ENCODE measurements at places on chromosomes 4 and X.

- no peak for DNase-seq
Observed at GRCh38 chr4:183304067-183304466, 16.0 kb downstream of the CLDN22 start.

GRCh38 chr4:75634281-75634680 is 4.0 kb upstream of the CDKL2 start:
- DNase-seq, result no peak

DNA sequence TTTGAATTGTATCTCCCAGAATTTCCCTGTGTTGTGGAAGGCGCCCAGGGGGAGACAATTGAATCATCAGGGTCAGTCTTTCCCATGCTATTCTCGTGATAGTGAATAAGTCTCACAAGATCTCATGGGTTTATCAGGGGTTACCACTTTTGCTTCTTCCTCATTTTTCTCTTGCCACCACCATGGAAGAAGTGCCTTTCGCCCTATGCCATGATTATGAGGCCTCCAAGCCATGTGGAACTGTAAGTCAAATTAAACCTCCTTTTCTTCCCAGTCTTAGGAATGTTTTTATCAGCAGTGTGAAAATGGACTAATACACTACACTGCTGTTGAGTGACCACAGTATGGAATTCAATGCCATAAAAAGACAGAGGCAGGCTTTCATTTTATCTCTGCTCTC is 12.2 kb downstream of the CENPC start:
- DNase-seq, result no peak

- peak; percentile 24 for DNase-seq
Observed at GRCh38 chr4:112523008-112523721, 7.2 kb upstream of the NEUROG2 start.

DNA sequence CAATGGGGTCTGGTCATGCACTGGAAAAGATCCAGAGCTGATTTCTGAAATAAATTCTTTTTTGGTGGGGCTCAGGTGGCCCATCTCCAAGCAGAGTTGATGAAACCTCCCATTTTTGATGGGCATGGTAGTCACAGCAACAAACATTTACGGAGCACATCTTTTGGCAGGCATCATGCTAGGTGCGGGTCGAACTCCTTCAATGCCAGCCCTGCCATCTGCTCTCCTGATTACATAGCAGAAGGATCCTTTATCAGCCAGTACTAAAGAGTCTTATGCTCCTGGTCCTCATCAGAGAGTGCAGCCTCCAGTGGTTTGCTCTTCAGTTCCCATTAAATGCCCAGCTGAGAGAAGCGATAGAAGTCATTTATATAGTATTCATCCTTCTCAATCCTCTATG is 121.7 kb downstream of the GRXCR1 start:
- DNase-seq, result no peak

GRCh38 chr4:22091906-22092305 is 143.3 kb upstream of the KCNIP4 start:
- DNase-seq, result no peak

GRCh38 chr4:47483745-47484144 is 1.3 kb upstream of the ATP10D start:
- no peak for DNase-seq

DNA sequence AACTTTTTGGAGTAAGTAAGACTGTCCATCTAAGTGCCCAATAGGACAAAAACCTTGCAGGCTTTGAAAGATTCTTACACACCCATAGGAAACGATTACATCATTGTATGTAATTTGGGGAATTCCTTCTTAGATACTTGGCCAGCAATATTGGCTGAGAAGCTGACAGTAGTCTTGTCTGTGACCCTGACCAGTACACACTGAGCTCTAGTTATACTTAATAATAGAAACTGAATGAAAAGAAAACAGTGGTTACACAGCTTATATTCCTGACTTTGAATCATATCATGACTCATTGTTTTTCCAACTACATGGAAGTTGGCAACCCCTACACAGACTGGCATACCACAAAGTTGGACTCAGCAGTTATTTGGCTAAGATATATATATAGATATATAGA is 7.1 kb upstream of the TLR2 start:
- no peak for DNase-seq

DNA sequence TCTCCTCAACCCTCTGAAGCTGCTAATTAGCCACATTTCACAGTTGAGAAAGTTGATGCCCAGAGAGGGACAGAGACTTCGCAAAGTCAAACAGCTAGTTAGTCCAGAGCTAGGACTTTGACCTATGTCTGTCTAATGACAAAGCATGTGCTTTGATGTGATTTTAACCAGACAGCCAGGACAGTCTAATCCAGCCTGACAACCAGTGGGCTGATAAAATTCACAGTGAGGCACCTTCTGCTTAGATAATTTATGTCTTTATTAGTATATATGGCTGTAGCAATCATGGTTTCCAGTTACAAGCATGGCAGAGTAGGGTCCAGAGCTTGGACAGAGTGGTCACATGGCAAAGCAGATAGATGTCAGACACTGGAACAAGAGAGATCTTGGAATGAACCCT is 133.6 kb upstream of the C1QTNF7 start:
- no peak for DNase-seq

DNA sequence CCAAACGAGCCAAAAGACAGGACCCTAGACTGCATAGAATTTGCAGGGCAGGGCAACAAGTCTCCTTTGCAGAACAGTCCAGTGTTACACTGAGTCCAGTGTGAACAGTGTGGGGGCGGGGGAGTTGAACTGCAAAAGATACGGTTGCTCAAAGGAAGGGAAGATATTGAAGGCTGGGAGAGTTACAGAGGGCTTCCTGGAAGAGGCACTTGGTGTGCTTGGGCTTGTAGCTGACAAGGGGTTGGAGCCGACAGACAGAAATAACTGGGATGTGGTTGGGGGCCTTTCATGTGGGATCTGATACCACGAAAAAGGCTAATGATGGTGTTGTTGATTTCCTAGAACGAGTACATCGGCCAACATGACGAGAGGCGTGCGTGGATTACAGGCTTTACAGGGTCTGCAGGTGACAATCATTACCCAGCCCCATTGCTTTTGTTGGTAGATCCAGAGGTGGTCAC is 6.1 kb downstream of the XPNPEP2 start:
- no peak for DNase-seq

- no peak for DNase-seq
Observed at GRCh38 chr4:6991771-6992557, 51.2 kb upstream of the TADA2B start.

DNA sequence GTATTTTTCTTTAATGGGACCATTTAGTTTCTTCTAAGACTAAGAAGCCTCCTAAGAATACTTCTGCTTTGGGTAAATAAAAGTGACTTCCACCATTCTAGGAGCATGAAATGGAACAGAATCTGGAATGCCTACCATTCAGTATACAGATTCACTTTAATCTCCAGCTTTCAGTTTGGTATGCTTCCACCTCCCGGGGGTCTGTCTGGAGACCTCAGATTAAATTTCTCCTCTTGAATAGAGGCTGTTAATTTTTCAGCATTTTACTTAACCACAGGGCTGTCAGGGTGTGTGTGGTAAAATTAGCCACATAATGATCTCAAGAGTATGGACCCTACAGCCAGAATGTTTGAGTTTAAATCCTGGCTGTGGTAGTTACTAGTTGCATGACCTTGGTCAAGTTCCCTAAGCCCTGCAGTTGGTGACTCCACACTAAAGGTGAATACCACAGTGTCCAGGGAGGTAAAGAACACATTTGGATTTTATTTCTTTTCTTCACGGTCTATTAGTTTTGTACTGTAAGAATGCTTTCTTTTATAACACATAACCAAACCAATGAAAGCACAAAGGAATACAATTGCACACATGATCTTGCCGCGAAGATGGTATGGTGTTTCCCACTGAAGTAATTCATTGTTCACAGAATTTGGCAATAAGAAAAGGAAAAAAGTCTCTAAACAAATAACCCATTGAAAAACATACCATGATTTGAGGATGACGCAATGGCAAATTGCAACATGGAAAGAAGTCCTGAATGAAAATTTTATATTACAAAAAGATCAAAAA is 37.3 kb upstream of the TRIM2 start:
- no peak for DNase-seq

GRCh38 chr4:46390355-46391058 is 579 bp upstream of the GABRA2 start:
- peak; percentile 30 for DNase-seq

DNA sequence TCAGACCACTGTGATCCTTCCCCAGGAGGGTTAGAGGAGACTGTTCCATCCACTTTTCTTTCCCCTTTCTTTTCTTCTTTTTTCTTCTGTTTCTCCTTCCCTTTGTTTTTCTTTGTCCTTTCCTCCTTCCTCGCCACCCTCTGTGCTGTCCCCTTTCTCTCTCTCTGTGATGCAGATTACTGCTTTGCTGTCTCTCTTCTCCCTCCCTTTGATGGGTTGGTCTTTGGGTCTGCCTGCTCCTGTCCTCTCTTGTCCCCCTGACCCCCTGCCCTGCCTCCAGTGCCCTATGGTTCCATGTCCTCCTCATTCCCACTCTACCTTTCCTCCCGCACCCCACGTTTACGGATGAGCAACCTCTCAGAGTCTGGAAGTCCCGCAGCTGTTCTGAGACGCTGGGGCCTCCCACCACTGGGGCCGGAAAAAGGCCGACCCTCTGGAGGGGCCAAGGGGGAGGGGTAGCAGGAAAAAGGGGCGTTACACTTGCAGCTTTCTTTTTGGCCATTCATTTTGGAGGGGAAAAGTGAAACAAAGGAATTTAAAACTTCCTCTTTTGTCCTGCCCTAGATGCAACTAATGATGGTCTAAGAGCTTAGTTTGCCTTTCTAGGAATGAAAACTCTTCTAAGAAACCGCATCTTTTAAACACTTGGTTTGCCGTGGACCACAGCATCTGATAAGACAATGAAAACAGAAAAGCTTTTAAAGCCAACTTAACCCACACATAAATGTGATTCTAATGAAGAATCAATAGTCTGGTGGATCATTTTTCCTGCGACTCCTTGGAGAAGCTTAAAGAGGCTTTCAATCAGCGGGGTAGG is 24.5 kb upstream of the TSR2 start:
- DNase-seq, result no peak

- DNase-seq, result peak; percentile 66
Observed at GRCh38 chr4:37978248-37978924, 18.2 kb downstream of the PTTG2 start.

GRCh38 chr4:133968174-133968573 is 233.4 kb downstream of the PABPC4L start:
- no peak for DNase-seq

DNA sequence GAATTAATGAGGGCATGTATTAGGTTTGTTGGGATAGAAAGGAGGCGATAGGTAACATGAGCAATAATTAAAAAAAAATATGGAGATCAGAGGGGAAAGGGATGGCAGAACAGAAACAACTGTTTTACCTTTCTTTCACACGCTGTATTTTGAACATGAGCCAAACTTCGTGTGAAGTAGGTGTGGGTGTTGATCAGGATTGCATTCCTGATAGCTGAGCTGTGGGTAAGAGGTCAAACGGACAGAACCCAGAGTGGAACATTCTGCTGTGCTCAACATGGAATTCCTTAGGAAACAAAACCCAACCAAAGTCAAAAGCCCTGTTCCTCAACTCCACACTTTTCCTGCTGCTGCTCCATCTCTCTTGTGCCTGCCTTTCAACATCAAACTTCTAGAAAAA is 162.5 kb upstream of the CASK start:
- peak; percentile 20 for DNase-seq

DNA sequence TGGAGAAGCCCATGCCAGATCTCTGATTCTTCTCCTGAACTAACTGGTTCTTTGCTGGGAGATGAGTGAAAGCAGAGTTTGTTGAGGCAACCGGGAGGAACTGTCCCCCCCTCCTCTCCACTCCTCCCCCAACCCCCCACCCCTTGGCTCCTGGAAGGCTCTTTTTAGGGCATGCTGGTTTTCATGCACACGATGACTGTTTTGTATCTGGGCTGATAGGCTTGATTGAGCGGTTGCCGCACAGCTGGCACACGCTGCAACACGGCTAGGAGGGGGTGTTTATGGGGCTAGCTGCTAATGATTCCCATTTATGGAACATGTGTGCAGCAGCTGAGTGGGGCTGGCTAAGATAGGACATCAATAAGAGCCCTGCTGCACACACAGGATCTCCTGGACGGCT is 137.2 kb downstream of the SMIM20 start:
- no peak for DNase-seq

DNA sequence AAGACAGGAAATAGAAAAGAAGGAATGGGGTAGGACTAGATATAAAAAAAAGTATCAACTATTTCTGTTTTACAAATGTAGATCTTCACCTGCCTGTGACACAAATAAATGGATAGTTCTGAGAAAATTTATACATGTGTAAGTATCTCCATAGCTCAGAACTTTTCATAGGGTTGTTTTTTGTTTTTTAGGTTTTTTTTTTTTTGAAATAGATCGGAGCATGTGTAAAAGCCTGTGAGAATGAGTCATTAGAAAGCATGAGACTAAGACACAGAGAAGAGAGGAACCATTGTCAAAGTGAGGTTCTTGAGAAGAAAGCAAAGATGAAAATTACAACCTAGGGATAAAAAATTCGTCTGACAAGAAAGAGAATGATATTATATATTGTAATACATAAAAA is 481.6 kb downstream of the PABPC4L start:
- DNase-seq, result no peak

DNA sequence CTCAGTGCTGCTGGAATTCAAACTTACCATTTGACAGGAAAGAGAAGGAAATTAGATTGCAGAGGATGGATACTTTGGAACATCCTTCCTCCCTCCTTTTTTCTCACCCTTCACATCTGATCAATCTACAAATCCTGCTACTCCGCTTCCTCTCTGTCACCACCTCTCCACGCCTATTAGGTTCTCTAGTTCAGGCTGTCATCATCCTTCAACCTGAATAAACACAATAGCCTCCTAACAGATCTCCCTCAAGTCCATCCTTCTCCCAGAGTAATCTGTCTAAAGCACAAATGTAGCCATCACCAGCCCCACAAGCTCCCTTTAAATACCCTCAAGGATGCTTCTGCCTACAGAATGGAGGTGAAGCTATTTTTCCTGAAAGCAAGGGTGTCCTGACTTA is 20.0 kb upstream of the SLAIN2 start:
- no peak for DNase-seq

- peak; percentile 56 for DNase-seq
Observed at GRCh38 chr4:111475001-111475400, 670.3 kb upstream of the FAM241A start.

- no peak for DNase-seq
Observed at GRCh38 chr4:164012396-164013027, 518.0 kb downstream of the TMA16 start.

DNA sequence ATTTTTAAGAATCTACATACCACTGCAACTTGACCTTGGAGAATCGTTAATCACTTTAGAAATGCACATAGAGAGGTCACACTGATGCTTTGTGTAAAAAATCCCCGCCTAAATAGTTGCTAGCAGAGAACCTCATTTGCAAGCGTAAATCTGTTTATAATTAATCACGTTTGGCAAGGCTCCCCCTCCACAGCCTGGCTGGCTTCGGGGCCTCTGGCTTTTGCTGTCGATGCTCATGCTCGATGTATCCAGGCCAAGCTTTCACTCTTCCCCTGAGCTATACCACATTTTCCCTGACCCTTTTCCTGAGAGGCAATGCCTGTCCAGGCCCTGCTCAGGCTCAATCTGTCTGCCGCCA is 23.4 kb downstream of the CYTL1 start:
- DNase-seq, result no peak

GRCh38 chrX:153687121-153688039 is at the start of gene SLC6A8:
SLC6A8 (plus strand) TSS chrX:153687926; CDS start chrX:153688575, 649 bp downstream.
- DNase-seq, result peak; percentile 68

GRCh38 chr4:17915439-17915838 is 104.7 kb downstream of the NCAPG start:
- DNase-seq, result no peak

GRCh38 chrX:55056820-55057674 is 17.8 kb upstream of the PAGE2B start:
- peak; percentile 4 for DNase-seq

Data from mucosa of descending colon (tissue), 3 donors.